ENCODE measurements at places on chromosomes 5 and 9.

DNA sequence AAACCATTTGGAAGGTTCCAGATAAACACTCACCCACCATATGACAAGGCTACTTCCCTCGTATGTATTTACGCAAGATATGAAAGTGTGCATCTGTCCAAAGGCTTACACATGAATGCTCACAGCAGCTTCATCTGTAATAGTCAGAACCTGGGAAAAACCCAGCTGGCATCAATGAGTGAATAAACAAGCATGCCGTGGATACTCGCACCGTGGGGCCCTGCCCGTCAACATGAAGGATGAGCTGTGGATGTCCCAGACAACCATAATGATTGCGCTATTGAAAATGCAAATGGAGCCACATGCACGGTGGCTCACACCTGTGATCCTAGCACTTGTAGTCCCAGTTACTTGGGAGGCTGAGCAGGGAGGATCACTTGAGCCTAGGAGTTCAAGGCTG, 60.6 kb upstream of the FCN1 start:
- H3K4me3 ChIP-seq, result no peak overlapping the region
- no peaks in the 10 kb centered on the region for H3K36me3 ChIP-seq
- H3K27me3 ChIP-seq, result no peaks in the 10 kb centered on the region
- DNase-seq, result no peak
- no peaks in the 10 kb centered on the region for H3K4me1 ChIP-seq

GRCh38 chr9:119968836-119969707, 599.8 kb upstream of the BRINP1 start:
- H3K36me3 ChIP-seq, result no peaks in the 10 kb centered on the region
- DNase-seq, result peak; percentile 86
- no peak overlapping the region for H3K4me3 ChIP-seq

DNA sequence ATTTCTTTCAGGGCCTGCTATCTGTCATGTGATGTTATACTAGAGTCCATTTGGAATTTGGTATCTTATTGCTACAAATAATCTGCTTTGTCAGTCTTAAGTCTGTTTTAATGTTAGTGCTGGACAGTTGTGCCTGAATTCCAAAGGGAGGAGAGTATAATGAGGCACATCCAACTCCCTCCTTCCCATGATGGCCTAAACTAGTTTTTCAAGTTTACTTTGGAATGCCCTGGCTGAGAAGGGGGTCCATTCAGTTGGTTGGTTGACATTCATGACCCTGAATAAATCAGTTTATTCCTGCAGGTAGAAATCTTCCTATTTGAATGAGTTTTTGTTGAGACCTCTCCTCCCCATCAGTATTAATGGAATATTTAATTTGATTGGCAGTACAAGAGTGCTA, 9.4 kb upstream of the LRRTM2 start:
- no peaks in the 10 kb centered on the region for H3K27me3 ChIP-seq
- peaks cover 36% of the 10 kb centered on the region for H3K36me3 ChIP-seq
- H3K4me3 ChIP-seq, result no peak overlapping the region
- peaks cover 3% of the 10 kb centered on the region for H3K4me1 ChIP-seq
- H3K27ac ChIP-seq, result no peak overlapping the region

DNA sequence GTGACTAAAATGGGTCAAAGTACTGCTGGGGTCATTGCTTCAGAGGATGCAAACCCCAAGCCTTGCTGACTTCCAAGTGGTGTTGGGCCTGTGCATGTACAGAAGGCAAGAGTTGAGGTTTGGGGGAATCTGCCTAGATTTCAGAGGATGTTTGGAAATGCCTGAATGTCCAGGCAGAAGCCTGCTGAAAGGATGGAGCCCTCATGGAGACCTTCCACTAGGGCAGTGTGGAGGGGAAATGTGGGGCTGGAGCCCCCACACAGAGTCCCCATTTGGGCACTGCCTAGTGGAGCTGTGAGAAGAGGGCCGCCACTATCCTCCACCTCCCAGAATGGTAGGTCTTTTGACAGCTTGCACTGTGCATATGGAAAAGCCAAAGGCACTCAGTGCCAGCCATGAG, 377.7 kb upstream of the TRPC7 start:
- no peaks in the 10 kb centered on the region for H3K27me3 ChIP-seq
- H3K36me3 ChIP-seq, result no peaks in the 10 kb centered on the region
- H3K4me1 ChIP-seq, result no peaks in the 10 kb centered on the region
- no peak for DNase-seq
- no peak overlapping the region for H3K4me3 ChIP-seq

GRCh38 chr9:130167927-130168326, 4.3 kb upstream of the NCS1 start:
- H3K4me3 ChIP-seq, result no peak overlapping the region
- H3K27me3 ChIP-seq, result no peaks in the 10 kb centered on the region
- DNase-seq, result no peak
- peaks cover under 1% of the 10 kb centered on the region for H3K4me1 ChIP-seq
- H3K36me3 ChIP-seq, result no peaks in the 10 kb centered on the region
- H3K27ac ChIP-seq, result no peak overlapping the region

DNA sequence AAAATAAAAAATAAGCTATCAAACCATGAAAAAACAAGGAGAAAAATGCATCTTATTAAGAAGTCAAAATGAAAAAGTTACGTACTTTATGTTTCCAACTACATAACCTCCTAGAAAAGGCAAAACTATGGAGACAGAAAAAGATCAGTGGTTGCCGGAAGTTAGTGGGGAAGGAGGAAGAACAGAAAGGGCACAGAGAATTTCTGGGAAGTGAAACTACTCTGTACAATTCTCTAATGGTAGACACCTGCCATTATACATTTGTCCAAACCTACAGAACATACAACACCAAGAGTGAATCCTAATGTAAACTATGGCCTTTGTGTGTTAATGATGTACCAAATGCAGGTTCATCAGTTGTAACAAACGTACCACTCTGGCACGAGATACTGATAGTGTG, 25.3 kb downstream of the SMU1 start:
- no peak for DNase-seq
- no peak overlapping the region for H3K27ac ChIP-seq
- no peaks in the 10 kb centered on the region for H3K4me1 ChIP-seq
- no peak overlapping the region for H3K4me3 ChIP-seq
- H3K27me3 ChIP-seq, result no peaks in the 10 kb centered on the region

GRCh38 chr9:22045423-22045822, 36.3 kb upstream of the CDKN2B start:
- H3K4me1 ChIP-seq, result no peaks in the 10 kb centered on the region
- DNase-seq, result no peak
- H3K27me3 ChIP-seq, result no peaks in the 10 kb centered on the region
- H3K4me3 ChIP-seq, result no peak overlapping the region

GRCh38 chr9:127390248-127390545, 6.8 kb upstream of the SLC2A8 start:
- H3K27ac ChIP-seq, result no peak overlapping the region
- H3K4me1 ChIP-seq, result no peaks in the 10 kb centered on the region
- H3K27me3 ChIP-seq, result no peaks in the 10 kb centered on the region
- DNase-seq, result no peak

DNA sequence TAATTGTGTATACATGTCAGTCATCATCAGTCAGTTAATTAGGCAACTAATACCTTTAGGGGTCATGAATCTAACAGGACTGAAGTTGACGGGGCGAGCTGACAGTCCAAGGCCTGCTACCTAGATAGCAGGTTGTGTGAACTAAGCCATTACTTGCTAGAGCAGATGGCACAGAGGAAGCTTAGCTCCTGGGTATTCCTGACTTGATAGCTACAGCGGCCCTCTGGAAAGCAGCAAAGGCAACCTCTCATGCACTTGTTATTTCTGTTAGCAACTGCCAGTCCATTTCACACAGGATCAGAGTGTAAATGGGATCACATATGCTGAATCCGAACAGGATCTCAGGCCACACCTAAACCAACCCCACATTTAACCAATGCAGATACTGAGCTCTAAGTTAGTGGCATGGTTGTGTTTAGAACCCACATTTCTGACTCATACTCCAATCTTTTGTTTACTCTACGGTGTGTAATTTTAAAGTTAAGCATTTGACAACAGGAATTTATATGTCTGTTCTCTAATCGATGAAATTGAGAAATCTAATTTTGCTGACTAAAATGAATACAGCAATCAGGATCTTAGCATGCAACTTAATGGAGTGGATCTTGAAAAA, 521.3 kb upstream of the ZNF608 start:
- no peaks in the 10 kb centered on the region for H3K4me1 ChIP-seq
- no peaks in the 10 kb centered on the region for H3K36me3 ChIP-seq
- no peak overlapping the region for H3K4me3 ChIP-seq
- no peaks in the 10 kb centered on the region for H3K27me3 ChIP-seq
- DNase-seq, result no peak

- no peak overlapping the region for H3K27ac ChIP-seq
- H3K4me1 ChIP-seq, result no peaks in the 10 kb centered on the region
These were observed 498.3 kb downstream of the IRX1 start for GRCh38 chr5:4093970-4094369.

DNA sequence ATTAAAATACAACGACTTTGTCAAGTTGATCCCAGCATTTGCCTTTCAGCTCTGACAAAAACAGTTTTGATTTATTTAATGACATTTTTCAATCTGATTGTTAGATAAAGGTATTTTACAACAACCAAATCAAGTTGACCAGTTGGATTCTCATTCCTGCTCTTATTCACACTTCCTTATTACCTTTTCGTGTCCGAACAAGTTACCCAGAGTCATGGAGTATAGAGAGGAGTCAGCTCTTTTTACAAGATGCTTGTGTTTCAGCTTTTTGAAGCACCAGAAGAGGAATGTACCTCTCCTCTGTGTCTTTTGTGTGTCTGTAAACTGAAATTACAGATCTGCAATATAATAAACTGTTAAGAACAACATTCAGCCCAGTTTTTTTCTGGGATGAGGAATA, 151.3 kb upstream of the TMEM161B start:
- no peak for DNase-seq
- no peaks in the 10 kb centered on the region for H3K4me1 ChIP-seq
- no peaks in the 10 kb centered on the region for H3K27me3 ChIP-seq
- H3K27ac ChIP-seq, result no peak overlapping the region
- H3K4me3 ChIP-seq, result no peak overlapping the region
- H3K36me3 ChIP-seq, result no peaks in the 10 kb centered on the region

- H3K4me1 ChIP-seq, result no peaks in the 10 kb centered on the region
- H3K36me3 ChIP-seq, result no peaks in the 10 kb centered on the region
- H3K27ac ChIP-seq, result no peak overlapping the region
- H3K4me3 ChIP-seq, result no peak overlapping the region
- no peak for DNase-seq
These were observed 42.8 kb downstream of the TIMD4 start for GRCh38 chr5:156920042-156920860.

DNA sequence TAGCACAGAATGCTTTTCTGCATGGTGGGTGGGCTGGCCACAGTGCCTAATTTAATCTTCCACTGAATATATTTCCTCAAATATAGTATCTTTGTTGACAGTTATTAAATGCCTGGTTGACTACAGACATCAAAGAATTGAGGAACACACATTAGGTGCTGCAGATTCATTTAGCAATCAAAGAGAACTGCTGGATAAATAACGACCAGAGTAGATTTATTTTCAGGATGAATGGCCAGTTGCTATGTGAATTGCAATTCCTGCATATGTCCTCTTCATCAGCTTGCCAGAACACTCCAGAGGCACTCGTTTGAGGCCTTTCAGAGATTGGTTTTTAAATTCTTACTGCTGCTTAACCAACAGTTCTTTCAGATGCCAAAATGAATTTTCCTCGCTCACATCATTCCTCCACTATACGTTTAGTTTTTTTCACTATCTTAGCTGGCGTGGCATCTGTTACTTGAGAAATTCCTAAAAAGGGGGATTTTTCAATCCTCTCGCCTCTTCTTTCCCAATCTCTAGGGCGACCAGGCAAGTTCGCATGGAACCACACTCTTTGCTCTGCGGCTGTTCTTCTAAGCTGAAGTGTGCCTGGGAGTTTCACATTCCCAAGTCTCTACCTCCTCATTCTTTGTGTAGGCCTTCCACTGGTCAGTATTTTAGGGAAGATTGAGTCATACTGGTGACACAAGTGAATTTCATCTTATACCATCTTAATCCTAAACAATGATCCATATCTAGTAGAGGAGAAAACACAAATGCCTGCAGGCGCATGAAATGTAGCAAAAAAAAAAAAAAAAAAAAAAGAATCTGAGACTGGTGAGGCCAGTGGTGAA, 237.1 kb upstream of the NMUR2 start:
- no peaks in the 10 kb centered on the region for H3K27me3 ChIP-seq
- no peaks in the 10 kb centered on the region for H3K4me1 ChIP-seq
- DNase-seq, result no peak
- no peak overlapping the region for H3K4me3 ChIP-seq
- no peak overlapping the region for H3K27ac ChIP-seq

DNA sequence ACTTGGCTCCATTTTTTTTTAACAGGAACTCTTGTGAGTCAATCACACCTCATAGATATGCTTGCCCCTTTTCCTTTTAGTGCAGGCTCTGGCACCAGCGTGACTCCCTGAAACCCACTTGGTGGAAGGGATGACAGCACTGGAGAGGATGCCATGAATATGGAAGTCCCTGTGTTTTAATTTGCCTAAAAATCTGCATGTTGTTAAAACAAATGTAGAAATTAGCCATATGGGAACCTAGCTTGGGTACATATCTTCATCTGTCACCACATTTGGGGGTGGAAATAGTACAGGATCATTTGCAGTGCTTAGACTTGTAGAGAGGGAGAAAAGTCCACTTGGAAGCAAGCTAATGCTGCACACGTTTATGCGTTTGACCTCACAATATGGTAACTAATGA, 179.0 kb downstream of the EBF1 start:
- no peaks in the 10 kb centered on the region for H3K36me3 ChIP-seq
- no peak overlapping the region for H3K4me3 ChIP-seq
- H3K4me1 ChIP-seq, result no peaks in the 10 kb centered on the region
- no peak for DNase-seq
- no peaks in the 10 kb centered on the region for H3K27me3 ChIP-seq
- H3K27ac ChIP-seq, result no peak overlapping the region

GRCh38 chr5:40603378-40603777, 76.3 kb upstream of the PTGER4 start:
- H3K27me3 ChIP-seq, result no peaks in the 10 kb centered on the region
- H3K4me1 ChIP-seq, result peaks cover 10% of the 10 kb centered on the region
- H3K4me3 ChIP-seq, result no peak overlapping the region
- H3K27ac ChIP-seq, result no peak overlapping the region

- H3K4me3 ChIP-seq, result no peak overlapping the region
- H3K27me3 ChIP-seq, result no peaks in the 10 kb centered on the region
- H3K27ac ChIP-seq, result no peak overlapping the region
- H3K36me3 ChIP-seq, result no peaks in the 10 kb centered on the region
- H3K4me1 ChIP-seq, result peaks cover 13% of the 10 kb centered on the region
These were observed 5.3 kb upstream of the ACO1 start for GRCh38 chr9:32378993-32379729.

- H3K36me3 ChIP-seq, result no peaks in the 10 kb centered on the region
- no peak for DNase-seq
- peaks cover 18% of the 10 kb centered on the region for H3K4me1 ChIP-seq
- no peaks in the 10 kb centered on the region for H3K27me3 ChIP-seq
These were observed 12.0 kb upstream of the SLC34A1 start for GRCh38 chr5:177372034-177372896.

DNA sequence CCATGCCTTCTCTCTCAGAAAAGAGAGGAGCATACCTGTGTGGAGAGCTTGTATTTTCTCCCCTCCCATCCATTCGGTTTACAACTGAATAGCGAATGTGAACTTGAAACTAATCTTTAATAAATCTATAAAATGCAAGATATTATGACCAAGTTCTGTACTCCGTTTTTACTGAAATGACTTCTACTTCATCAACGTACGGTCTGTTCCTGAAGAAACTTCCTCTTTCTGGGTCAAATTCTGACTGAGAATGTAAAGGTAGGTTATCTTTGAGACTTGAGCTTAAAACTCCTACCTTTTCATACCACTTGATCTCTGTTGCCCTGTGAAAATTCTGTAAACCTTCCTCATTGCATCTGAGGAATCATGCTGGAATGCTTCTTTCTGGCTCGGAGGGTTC, 4.2 kb upstream of the CTNNAL1 start:
- peaks cover 14% of the 10 kb centered on the region for H3K36me3 ChIP-seq
- H3K27ac ChIP-seq, result peak overlapping the region; percentile 7
- no peaks in the 10 kb centered on the region for H3K27me3 ChIP-seq
- no peak for DNase-seq
